ENCODE measurements at places on chromosomes 16 and 17.

- no peak for DNase-seq
These were observed 46.8 kb downstream of the OMG start for GRCh38 chr17:31250229-31250628.

- no peak for DNase-seq
These were observed 742 bp upstream of the NUTF2 start for GRCh38 chr16:67846063-67846319.

DNA sequence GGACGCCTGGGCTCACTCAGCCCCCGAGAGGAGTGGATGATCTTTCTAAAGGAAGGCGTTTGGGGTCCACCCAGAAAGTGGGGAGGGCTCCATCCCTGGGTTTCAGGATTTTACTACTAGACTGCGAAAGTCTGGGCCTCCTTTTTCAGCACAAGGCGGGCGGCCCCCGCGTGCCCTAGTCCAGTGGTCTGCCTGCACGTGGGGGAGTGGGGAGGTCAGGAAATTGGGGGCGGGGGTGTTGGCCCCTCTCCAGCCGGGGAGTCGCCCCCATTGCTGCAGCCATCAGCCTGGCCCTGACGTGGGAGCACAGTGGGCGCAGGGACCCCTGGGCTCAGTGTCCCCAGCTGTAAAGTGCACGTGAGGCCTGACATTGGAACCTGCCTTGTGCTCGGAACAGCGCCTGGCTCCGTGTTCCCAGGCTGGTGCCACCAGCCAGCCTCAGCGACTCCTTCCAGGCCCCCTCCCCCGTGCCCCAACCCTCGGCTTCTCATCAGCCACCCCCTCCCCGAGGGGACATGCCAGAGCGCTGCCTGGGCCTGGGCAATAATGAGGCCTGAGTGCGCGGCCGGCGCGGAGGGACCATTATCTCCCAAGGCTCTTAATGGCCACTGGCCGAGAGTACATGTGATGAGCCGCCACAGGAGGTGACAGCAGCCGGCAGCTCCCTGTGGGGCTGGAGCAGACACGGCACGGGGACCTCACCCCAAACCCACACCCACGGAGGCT lies 2.4 kb upstream of the C1QTNF8 start:
- no peak for DNase-seq

GRCh38 chr17:17385491-17385890 lies 82.3 kb downstream of the NT5M start:
- DNase-seq, result no peak

- DNase-seq, result no peak
These were observed 6.2 kb downstream of the SLC12A3 start for GRCh38 chr16:56871172-56871593.

DNA sequence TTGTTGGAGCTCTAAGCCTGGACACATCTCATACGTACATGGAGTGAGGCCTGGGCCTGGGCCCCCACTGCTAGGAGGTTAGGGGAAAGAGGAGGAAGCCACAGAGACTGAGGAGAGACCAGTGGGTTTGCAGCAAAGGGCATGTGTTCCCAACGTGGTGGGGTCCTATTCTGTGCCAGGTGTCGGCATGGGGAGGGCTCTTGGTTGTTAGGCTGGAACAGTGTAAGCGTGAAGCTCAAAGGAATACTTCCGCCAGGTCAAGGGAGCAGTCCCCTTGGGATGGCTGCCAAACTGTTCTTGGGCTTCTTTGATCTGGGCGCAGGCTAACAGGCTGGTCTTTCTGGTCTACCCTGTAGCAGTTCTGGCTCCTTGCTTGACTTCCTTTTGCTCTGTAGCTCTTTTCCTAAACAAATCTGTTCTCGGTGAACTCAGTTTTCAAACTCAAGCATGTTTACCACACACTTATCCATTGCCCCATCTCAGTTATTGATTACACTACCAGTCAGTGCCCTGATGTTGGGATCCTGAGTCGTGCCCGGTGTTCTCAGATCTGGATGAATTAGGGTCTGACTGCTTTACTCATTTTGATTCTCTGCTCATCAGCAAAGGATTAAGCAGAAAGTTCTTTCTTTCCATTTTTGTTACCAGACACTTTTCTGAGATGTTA lies 36.4 kb downstream of the GPT2 start:
- no peak for DNase-seq

GRCh38 chr17:76074390-76075363 lies at the start of gene GALR2:
Gene GALR2, plus strand, starts transcription at chr17:76074781. Its CDS starts 103 bp downstream, at chr17:76074884.
- no peak for DNase-seq

DNA sequence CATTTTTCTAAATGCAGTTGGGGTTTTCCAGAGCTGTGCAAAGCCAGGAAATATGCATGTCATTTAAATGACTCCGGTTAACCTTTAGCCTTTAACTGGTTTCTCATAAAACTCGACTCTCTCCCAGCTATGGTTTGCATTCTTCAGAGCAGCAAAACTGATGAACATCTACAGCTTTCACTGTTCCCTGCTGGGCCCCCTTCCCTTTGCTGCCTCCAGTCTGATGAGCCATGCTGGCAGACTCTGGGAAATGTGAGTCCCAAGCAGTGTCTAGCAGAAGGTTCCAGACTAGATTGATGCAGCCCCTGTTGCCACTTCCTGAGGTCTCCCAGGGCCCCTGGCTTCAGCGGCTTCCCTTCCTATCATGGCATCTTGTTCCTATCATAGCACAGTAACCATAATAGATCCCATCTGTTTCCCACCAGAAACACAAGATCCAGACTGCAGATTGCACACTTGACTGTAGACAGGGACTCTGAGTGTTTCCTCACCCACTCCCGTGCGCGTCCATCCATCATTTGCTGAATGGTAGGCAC lies 135.4 kb downstream of the CLEC16A start:
- DNase-seq, result peak; percentile 99

GRCh38 chr17:78872486-78872885 lies 30.5 kb downstream of the CEP295NL start:
- DNase-seq, result no peak

GRCh38 chr17:64984181-64984580 lies 64.9 kb upstream of the LRRC37A3 start:
- no peak for DNase-seq

GRCh38 chr16:86517652-86518258 lies 7.4 kb downstream of the FOXF1 start:
- peak; percentile 70 for DNase-seq

DNA sequence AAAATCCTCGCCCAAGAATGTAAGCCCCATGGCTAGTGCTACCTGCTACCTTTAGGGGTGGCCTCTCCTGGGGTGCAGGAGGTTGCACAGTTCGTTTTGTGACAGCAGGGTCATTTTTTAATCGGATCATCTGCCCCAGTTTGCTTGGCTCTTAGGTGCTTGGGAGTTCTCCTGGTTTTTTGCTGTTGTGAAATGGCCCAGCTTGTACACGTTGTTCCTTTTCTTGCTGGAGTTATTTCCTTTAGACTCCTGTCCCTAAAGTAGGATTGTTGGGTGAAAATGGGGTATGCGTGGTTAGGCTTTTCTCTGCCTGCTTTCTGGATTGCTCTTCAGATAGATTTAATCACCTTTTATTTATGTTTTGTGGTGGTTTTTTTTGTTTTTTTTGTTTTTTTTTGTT lies 25.8 kb downstream of the ABCC1 start:
- DNase-seq, result no peak

GRCh38 chr17:80443916-80444643 lies 29.1 kb downstream of the ENDOV start:
- DNase-seq, result no peak

GRCh38 chr17:78082988-78083387 lies 45.6 kb downstream of the TMC6 start:
- no peak for DNase-seq

DNA sequence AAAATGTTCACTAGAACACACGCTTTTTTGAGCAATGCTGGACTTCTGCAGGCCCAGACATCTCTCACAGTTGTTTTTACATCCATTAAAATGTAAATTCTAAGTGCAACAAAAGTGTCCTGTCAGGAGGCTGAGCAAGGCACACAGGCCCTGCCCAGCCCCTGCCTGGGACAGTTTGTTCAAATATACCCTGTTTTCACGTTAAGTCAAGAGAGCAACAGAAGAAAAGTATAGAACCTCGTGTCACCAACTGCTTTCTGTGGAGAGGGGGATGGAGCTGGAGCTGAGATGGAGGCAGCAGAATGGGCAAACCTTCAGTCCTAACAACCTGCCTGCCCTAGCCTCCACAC lies 4.3 kb upstream of the HOXB2 start:
- no peak for DNase-seq

Measured in fibroblast of skin of right quadriceps (primary cell).